Left ventricle myocardium superior (tissue), 1 donor: ENCODE measurements at places on chromosomes 4 and X.

DNA sequence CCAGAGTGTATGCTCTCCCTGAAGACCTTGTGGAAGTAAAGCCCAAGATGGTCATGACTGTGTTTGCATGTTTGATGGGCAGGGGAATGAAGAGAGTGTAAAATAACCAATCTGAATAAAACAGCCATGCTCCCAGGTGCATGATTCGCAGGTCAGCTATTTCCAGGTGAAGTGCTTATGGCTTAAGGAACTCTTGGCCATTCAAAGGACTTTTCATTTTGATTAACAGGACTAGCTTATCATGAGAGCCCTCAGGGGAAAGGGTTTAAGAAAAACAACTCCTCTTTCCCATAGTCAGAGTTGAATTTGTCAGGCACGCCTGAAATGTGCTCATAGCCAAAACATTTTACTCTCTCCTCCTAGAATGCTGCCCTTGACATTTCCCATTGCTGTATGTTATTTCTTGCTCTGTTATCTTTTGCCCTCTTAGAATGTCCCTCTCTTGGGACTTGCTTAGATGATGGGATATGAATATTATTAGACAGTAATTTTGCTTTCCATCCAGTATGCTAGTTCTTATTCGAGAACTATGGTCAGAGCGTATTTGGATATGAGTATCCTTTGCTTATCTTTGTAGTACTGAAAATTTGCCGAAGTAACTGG lies 88.6 kb downstream of the PLS3 start:
- DNase-seq = no peak

DNA sequence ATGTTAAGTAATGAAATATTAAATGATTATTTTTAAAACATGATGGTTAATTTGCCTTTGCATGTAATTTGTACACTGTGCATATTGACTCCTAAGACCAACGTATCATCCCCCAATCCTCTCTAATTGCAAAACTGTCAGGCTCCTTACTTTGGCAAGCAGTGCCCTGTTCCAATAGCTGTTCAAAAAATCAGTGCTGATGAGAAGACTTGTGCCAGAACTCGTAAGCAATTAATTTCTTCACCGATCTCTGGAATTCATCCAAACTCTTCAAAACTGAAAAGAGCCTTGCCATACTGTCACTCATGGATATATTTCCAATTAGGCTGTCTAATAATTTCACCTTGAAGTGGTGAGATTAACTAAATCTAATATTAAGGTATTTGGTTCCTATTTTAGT lies 493.9 kb upstream of the NDST4 start:
- DNase-seq = no peak

- no peak for DNase-seq
These were observed 130.6 kb downstream of the FRYL start for GRCh38 chr4:48649505-48649904.

DNA sequence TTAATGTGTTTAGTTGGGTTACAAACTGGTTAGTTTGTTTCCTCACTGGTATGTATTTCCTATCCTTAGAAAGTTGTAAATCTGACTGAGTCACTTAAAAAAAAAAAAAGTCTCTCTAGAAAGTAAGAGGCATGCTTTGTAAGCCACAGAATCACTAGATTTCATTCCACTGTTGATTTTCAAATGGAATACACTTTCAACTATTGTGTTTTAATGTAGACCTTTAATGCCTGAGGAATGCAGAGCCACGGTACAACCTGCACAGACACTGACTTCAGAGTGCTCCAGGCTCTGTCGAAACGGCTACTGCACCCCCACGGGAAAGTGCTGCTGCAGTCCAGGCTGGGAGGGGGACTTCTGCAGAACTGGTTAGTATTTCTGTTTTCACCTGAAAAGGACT lies 88.6 kb downstream of the HHIP start:
- DNase-seq = no peak

DNA sequence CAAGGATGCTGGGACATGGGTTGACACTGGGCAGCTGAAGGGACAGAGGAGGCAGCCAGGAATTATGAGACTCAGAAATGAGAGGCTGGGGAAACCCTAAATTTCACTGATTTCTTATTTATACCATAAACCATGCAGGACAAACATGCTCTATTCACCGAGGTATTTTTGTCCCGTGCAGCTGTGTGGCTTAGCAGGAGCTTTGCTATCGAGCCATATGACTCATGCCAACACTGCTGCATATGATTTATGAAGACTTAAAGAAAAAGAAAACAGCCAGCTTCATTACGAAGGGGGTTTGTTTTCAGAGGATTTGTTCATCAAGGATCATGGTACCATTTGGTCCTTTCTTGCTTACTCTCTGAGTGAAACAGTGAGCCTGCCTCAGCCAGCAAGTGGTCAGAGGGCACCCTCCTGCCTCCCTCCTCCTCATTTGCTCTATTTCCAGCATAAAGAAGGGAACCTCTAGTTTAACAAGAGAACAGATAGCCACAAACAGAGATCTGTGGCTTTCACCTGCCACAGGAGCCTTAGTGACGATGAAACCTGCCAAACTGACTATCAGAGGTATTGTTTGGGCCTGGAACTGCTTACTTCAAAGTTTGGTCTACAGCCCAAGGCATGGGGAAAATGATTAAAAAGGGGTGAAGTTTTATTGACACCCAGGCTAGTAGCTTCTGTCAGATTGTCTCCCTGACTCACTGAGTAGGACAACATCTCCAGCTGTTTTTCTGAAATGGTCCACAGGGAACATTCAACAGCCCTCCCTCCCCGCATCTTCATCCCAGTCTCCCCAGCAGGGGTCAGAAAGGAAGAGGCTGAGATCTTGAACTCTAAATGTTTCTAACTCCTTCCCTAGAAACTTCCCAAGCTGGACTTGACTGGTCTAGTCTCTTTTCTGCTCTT lies 80.1 kb upstream of the MAML3 start:
- no peak for DNase-seq

DNA sequence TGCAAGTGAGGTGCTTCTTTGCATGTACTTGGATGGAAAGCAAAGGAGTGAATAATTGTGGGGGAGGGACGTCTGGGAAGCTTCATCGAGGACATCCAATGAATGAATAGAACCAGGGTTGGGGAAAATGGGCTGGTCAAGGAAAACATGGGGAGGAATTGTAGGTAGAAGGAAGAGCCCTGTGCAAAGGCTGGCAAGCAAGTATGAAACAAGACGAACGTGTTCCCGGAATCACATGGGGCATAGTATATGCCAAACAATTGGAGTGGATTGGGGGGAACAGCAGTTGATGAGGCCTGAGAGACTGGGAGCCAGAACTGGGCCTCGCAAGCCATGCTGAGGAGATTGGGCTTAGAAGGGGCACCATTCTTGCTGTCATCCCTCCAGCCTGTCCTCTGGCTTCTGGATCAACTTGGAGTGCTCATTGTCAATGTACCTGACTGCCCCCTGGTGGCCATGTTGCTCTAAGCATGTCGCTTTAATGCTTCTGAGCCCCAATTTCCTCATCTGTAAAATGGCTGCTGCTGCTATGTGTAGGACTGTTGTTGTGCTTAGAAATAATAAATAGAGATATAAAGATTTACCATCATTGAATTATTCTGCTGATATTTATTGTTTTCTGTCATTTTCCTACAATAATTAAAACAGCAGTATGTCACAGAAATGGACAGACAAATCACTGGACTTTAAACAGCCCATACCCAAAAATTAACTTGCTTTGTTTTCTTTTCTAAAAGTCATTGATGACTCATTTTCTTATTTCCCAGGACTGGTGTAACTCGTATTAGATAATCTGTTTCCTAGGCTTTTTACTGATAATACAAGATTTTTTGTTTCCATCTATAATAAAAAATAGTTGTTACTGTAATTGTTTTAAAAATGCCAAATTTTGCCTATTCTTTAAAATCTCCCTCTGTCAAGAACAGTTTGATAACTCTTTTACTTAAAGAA lies 66.4 kb downstream of the JADE3 start:
- DNase-seq = peak; percentile 81

GRCh38 chr4:174111422-174111821 lies 172.0 kb downstream of the FBXO8 start:
- DNase-seq = no peak

DNA sequence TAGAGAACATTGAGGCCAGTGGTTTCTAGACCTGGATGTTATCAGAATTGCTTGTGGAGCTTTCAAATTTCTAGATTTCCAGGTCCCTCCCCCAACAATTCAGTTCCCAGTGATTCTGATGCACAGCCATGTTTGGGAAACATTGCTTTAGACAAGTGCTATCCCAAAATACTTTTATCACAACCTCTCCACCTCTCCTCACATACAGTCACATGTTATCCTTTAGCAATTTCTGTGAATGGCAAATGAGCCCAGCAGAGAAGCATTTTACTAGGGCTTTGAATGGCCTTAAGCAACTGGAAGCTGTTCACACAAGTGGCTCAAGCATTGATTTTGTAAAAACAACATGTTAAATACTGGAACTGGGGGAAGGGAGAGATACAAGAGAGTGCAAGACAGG lies 29.7 kb downstream of the DCX start:
- no peak for DNase-seq

DNA sequence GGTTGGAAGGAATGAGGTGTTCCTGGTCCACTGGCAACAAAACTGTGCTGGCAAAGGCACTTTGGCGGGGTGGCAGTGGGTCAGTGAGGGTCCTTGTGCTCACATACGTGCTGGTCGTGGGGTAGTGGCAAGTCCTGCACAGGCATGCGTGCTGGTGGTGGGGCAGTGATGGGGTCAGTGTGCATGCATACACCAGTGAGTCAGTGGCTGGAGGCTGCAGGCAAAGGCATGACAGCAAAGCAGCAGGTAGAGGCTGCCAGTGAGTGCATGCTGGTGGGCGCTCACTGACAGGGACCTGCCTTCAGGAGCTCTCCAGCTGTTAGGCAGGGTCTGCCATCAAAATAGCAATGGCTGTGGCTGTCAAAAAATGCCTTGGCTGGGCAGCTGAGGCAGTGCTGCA lies 42.1 kb downstream of the TMPRSS11E start:
- no peak for DNase-seq

DNA sequence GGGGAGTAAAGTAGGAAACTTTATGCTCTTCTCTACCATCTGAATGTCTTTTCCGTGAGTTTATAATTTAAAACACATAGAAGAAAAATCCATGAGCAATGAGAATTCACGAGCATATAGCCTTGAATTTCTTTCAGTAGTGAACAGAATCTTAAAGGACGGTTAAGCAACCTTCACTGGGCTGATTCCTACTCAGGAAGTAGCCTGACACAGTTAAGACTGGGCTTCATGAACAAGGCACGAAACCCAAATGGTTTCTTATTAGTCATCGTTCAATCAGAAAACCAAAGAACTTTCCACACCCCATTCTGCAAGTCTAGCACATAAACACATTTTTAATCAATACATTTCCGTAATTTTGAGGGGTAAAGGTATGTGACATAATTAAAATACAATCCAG lies 95.8 kb downstream of the SH3KBP1 start:
- DNase-seq = no peak

- DNase-seq = no peak
These were observed 189.9 kb downstream of the INPP4B start for GRCh38 chr4:142656178-142656577.

DNA sequence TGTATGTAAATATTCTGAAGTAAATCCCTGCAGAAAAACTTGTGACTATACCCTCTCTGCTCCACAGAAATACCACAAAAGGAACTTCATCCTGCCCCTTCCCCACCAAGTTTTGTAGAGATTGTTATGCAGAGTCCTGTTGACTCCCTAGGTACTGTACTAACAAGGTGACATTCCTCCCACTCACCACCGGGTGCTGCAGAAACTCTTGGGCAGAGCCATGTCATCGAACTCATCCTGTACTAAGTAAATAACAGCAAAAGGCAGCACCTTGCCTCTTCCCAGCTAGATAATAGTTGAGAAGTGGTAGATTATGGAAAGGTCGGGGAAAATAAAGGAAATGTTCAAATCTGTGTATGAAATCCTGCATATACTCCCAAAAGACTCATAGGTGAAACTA lies 233.3 kb downstream of the STPG2 start:
- DNase-seq = no peak

- no peak for DNase-seq
These were observed 41.9 kb downstream of the SLC34A2 start for GRCh38 chr4:25697516-25697915.

DNA sequence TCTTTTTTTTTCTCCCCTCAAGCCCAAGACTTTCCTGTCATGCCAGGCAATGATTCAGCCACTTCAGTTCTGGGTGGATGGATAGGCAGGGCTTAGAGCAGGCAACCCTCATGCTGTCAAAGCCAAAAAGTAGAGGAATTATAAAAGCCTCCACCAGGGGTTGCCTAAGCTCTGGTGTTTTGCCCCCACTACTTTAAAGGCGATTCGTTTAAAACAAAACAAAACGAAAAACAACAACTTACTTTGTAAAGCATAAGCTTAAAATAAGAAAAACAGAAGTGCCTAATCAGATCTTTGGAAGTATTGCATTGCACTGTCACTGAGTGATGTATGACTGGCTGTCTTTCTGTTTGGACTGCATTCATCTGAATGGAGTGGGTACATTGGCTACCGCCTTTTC lies 5.3 kb upstream of the IDS start:
- no peak for DNase-seq

- DNase-seq = no peak
These were observed 62.7 kb upstream of the NRK start for GRCh38 chrX:105759598-105759997.

- DNase-seq = peak; percentile 93
These were observed at the start of gene NOCT for GRCh38 chr4:139015269-139015947. TSS of gene NOCT (plus strand) at chr4:139015781. CDS start at chr4:139015982, 201 bp downstream.

DNA sequence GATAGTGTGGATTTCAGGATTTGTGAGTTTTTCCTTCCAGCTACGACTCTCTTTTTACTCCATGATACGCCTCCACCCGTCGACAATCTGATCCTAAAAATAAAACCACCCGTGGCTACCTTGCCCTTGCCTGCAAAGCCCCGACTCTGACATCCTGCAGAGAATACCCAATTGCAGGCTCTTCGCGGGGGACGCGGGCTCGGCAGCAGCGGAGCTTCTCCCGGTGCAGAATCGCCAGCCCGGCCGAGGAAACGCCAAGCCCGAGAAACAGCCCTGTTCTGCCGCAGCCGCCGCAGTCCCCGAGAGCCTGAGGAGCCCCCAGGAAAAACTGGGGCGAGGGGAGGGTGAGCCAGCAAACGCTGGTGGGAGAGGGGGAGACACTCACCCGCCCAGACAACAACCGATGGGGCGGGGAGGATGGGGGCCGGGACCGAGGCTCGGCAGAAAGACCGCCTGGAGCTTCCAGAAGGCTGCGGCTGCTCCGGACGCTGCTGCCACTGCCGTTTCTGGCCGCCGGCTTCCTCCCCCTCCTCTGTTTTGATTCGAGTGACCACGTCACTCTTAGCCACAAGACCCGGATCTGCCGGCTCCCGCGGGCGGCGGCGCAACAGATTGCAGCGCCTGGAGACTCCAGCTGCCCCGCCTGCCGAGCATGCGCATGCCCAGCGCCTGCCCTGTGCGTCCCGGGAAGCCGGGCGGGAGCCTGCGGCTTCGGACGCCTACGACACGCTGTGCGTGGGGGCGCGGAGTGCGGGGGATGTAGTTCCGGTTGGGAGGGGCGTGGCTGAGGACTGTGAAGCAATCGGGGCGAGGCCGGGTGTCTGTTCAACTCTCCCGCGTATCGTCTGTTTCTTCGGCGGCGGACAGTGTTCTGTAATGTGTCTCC lies at the start of gene SMIM14:
Gene SMIM14 (minus strand): TSS at position 512 of the 886 bp plus-strand sequence. CDS start 33,720 bp downstream, outside the sequence.
- DNase-seq = peak; percentile 99

DNA sequence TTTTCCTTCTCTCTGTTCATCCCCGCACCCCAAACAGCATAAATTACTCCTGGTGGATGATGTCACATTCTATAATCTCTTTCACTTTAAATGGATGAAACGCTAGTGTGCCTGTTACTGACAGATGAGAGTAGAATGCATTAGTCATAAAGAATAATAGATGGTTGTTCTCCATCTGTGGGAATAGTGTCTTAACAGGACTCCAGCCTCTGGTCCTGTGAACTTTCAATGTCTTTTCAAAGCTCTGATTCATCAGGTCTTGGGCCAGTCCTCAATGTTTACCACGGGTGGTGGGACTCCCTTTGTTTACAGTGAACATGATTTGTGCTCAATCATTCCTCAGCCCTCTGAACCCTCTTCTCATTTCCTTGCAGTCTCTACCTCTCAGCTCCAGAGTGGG lies 182.6 kb downstream of the GABRB1 start:
- DNase-seq = no peak
